ENCODE measurements at places on chromosomes 7 and 10.

DNA sequence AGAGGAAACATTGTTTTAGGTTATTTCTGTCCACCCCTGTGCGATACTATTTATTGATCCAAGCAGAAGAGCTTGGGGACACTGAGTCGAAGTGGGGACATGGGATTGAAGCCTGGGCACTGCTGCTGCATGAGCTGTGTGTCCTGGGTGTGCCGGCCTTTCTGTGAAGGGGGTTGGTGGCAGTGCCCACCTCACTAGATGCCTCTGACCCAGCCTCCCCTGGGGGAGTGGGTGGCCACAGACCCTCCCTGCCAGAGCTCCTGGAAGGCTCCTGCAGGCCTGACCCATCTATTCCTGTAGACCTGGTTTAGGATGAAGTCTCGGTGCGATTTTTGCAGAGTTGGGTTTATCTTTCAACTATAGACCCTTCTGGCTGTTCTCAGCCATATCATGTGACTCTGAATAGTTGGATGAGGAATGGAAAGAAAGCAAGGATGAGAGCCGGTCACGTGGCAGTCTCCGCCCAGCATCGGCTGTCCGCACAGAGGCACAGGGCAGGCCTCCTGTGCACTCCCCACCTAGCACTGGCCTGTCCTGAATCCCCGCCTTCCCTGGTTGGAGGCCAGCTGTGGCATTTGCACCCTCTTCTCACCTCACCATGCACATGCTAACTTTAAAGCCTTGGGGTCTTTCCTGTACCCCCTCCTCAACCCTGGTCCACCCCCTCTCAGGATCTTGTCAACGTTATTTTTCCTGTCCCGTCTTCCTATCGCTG lies 17.6 kb upstream of the SH2D4B start:
- no peak for DNase-seq

GRCh38 chr7:23380556-23380955 lies 81.4 kb downstream of the MALSU1 start:
- DNase-seq = no peak

DNA sequence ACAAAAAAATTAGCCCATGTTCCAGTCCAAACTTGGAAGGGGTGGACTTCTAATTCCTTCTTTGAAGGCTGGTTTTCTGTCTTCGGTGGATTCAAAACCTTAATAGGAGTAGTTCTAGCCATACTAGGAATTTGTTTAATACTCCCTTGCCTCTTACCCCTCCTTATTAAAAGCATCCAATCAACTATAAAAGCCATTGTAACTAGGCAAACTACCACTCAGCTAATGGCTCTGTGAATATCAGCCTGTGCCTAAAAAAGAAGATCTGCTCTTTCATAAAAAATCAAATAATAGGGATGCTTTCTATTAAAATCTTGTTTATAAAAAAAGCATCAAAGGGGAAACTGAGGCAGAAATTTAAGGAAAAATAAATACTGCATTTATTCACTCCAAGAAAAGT lies 4.1 kb upstream of the ADCK2 start:
- no peak for DNase-seq

DNA sequence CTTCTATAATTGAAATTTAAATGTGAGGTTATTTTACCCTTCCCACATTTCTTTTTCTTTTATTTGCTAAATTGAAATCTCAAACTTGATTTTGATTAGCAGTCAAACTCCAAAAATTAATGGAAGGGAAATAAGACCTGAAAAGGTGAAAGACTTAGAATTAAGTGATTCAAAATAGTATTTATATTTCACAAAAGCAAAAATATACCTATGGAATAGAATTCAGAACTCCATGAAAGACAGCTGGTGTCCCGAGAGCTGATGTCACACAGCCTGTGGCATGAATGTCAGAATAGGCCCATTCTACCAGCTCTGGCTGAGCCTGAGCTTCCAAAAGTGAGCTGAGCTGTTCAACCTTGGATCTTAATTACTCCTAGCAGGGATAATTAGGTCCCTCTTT lies at the start of gene FAM24A:
TSS of gene FAM24A (plus strand) at position 301 of the 400 bp plus-strand sequence. CDS start 1,025 bp downstream, outside the sequence.
- no peak for DNase-seq

GRCh38 chr10:24982319-24983112 lies 30.1 kb upstream of the PRTFDC1 start:
- no peak for DNase-seq

- DNase-seq = peak; percentile 17
Measured at GRCh38 chr7:151632750-151633515, 113.2 kb upstream of the RHEB start.

DNA sequence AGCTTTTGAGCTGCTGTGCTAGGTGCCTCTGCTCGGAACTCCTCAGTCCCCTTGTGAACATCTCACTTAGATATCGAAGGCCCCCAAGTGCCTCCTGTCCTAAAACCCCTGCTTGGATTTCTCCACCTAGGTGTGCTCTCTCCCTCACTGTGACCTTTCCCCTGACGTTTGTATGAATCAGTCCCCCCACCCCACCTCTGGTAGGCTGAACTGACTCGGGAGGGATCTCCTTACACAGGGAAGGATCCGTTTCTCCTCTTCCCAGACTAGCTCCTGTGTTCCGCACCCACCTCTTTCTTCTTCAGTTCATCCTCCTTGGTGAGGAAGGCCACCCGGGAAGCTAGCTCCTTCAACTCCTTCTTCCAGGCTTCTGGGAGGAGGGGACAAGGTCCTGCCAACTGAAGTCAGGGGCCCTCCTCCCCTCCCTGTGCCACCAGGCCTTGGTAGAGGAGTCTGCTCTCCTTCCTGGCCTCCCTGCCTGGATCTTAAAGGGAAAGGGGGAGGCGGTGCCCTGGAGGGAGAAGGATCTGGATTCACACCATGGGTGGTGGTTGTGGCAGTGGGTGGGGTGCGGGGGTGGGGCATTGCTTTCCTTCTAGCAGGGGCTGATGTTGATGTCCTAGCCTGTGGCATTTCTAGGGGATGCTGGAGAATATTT lies 6.8 kb downstream of the TBATA start:
- DNase-seq = no peak

GRCh38 chr10:34543716-34544115 lies 271.4 kb downstream of the PARD3 start:
- DNase-seq = no peak

GRCh38 chr7:141525973-141526514 lies 25.2 kb upstream of the AGK start:
- DNase-seq = no peak
